Left ventricle myocardium superior (tissue), 1 donor: ENCODE measurements at places on chromosomes 5 and 9.

- no peak for DNase-seq
Measured at GRCh38 chr5:137796279-137796678, 42.1 kb upstream of the HNRNPA0 start.

GRCh38 chr5:127101533-127101932, 28.2 kb upstream of the C5orf63 start:
- DNase-seq = no peak

DNA sequence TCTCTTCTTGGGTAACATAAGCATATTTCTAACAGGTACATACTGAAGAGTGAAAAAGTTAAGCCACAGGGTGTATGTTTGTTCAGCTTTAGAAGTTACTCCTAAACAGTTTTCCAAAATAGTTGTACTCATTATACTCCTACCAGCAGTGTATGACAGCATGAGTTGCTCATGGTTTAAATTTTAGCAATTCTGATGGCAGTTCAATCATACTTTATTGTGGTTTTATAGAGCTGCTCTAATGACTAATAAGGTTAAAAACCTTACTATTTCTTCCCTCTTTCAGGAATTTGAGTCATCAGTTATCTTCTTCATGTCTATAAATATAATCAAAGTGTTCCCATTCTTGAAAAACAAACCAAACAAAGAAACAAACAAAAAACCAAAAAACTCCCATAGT, 81.5 kb downstream of the CAAP1 start:
- no peak for DNase-seq

- no peak for DNase-seq
Measured at GRCh38 chr9:76701441-76702039, 62.7 kb upstream of the PCA3 start.

GRCh38 chr5:117102591-117102990, 528.0 kb upstream of the SEMA6A start:
- DNase-seq = no peak

GRCh38 chr5:14450018-14450524, 131.5 kb upstream of the OTULINL start:
- peak; percentile 80 for DNase-seq

- no peak for DNase-seq
Measured at GRCh38 chr5:103708601-103709000, 146.0 kb upstream of the NUDT12 start.

GRCh38 chr5:69137807-69138206, 29.1 kb upstream of the CCNB1 start:
- DNase-seq = no peak

DNA sequence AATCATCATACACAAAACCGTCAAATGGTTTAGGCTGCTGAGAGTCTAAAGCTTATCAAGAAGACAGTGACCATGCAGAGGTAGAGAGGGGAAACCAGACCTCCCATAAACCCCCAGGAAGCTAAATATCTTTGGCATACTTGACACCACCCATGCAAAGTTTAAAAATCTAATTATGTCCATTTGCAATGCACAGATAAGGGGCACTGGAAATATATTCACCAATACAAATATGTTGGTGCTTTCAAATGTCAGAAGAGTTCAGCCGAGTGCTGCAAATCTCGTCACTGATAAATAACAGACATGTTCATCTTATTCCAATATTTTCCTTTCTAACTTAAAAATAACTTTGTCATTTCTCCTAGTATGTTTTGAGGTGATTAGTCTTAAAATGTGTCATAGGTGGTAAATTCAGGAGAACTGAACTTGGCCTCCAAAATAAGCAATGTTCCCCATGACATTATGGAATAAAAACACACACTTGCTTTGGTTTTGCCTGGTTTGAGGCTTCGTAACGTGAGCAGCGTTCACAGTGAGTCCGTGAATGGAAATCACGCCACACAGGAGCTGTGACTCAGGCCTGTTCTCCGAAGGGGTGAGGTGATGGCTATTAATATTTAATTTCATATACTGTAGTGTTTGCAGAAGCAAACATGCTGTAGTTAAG, 182.2 kb downstream of the AOPEP start:
- DNase-seq = no peak

DNA sequence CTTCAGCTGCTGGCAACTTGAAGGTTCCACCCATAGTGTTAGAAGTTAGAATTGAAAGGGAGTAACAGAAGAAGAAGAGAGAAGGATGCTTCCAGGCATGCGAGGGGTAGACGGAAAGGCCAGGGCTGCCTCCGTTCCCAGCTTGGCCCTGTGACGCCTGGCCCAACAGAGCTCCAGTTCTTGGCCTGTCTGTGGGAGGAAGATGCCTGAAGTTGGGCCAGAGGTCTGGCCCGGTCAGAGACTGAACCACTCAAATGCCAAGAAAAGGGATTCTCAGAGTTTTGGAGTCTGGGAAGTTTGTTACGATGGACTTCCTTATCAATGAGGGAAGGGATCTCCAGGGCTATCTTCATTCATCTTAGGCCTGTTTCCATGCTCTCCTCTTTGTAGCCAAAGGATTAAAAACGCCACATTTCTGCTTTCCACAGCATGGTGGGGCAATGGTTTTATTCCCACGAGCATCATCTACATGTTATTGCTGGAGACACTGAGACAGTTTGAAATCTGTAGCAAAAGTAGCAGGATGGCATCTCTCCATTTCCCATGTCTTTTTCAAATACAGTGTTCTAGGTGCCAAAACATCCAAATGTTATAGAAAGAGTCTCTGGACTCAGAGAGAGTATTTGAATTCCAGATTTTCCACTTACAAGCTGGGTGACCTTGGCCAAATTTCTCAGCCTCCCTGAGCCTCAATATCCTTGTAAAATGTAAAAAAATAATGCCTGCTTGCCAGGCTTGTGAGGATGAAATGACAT, 65.4 kb upstream of the ANKRD55 start:
- peak; percentile 56 for DNase-seq

DNA sequence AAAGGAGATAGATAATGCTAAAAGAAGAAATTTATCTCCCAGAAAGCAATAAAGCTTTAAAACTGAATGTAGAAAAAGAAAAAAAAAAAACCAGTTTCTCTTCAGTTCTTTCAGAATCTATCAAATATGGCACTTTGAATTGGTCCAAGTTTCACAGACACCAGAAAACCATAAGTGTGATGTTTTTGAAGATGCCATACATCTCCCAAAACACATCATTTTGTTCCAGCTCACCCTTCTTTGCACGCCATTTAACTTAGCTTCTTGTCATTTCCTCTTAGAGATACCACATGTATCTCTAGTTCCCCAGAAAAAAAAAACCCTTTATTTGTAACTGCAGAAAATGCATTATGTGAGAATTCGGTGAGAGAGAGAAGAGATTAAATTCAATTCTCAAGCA, 46.1 kb upstream of the MAMDC2 start:
- no peak for DNase-seq

GRCh38 chr5:78586251-78586650, 62.3 kb downstream of the LHFPL2 start:
- no peak for DNase-seq

GRCh38 chr5:57532513-57533497, 50.2 kb upstream of the ACTBL2 start:
- DNase-seq = no peak

- DNase-seq = no peak
Measured at GRCh38 chr5:59354811-59355210, 538.7 kb downstream of the PDE4D start.

DNA sequence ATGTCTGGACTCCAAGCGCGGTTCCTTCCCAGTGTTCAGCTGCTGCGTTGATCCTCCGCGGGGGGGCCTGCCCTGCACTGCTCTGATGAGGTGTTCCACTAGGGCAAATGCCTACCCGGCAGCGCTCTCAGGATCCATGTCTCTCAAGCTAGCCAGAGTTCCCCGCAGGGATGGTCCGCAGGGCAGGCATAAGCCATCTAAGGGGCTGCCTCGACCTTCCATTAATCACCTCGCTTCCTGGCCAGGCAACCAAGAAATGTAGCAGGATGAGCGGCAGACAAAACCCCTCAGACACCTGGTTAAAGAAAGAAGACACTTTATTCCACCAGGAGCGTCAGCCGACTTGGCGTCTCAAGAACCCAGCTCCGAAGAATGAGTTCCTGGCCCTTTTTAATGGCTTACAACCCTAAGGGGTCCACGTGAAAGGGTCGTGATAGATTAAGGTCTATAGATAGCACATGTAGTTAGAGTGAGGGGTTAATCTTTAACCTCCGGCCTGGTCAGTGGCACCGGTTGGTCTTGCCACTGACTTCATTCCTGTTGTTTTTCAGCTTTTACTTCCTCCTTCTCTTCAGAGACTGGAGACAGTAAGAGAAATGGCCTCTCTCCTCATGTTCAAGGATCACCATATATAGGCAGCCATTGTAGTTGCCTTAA, 47.2 kb upstream of the COX7C start:
- no peak for DNase-seq

- DNase-seq = no peak
Measured at GRCh38 chr5:24163091-24163490, 481.7 kb downstream of the CDH10 start.
